ENCODE measurements at places on chromosomes 7 and 10.

DNA sequence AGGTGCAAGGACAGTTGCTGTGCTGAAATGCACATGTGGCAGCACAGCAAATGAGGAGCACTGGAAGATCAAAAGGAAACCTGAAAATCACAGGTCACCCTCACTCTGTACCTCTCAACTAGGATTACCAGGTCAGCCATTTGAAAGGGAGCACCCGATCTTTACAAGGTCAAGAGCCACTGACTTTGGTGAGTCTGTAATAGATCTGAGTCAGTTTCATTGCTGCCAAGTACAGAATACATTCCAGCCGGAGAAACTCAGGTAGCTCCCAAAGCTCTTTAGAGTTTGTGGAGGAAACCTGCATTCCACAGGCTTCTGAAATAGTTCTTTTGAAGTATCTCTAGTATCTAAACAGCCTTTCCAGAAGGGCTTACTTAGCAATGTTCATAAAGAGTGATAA is 217.5 kb downstream of the SNX13 start:
- no peak for DNase-seq

- DNase-seq = no peak
Observed at GRCh38 chr10:68597407-68597806, 37.3 kb downstream of the TET1 start.

- peak; percentile 48 for DNase-seq
Observed at GRCh38 chr10:14820010-14820774, 17.6 kb downstream of the CDNF start.

DNA sequence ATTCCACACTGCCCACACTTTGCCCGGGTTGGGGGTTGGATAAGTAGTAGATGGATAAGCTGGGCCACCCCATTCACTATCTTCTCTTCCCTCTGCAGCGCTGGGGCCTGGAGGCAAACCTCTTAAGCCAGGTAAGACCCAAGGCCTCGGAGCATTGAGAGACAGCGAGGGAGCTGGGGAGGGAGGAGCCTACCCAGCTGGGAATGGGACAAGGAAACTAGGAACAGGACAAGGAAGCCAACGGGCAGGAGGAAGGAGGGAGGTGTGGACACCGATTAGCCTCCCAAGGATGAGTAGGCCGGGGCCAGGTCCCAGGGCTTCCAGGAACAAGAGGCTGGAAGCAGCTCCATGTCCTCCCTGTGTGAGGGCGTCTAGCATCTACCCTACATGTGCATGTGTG is 9.6 kb downstream of the ELN start:
- no peak for DNase-seq

DNA sequence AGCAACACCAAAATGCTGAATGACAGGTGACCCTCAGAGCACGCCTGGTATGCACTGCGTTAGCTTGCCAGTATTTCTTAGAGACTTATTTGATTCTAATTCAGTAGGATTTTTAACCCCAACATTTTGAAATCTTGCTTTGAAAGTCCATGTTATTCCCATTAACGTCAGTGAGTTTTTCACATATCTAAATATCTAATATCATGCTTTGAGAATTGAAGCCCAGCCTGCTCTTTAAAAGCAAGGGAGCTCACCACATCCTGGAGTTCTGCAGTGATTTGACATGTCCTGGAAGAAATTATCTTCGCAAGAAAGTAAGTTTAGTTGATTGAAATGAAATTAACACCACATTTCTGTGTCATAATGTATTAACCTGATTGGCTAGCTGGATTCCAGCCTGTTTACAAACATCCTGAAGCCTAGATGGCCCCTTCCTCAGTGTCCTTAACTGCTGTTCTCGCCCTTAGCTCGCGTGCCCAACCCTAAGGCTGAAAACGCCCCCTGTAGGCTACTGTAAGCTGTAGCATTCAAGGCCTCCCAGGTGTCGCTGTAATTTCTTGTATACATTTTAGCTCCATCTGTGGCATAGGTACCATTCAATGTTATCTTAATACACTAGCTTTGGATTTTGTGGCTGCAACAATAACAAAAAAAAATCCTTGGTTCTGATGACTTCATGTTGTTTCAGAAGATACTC is 191.5 kb downstream of the MGMT start:
- DNase-seq = no peak

GRCh38 chr7:126856691-126857291 is 395.9 kb downstream of the GRM8 start:
- peak; percentile 35 for DNase-seq

GRCh38 chr10:66980246-66980815 is 54.5 kb downstream of the LRRTM3 start:
- no peak for DNase-seq

DNA sequence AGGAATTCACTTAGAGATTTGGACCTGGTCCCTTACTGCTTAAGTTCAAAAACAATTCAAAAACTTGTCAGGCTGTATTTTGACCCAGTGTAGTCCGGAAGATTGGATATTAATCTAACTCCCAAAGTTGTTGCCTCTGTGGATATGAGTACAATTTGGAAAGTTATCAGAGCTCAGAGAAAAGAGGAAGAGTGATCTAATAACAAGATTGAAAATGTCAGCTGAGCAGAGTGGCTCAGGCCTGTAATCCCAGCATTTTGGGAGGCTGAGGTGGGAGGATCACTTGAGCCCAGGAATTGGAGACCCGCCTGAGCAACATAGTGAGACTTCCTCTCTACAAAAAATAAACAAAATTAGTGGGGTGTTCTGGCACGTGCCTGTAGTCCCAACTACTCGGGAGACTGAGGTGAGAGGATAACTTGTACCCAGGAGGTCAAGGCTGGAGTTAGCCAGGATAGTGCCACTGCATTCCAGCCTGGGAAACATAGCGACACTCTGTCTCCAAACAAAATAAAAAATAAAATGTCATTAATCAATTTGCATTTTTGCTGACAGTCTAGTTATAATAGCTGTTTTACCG is 3.2 kb upstream of the ASCC1 start:
- DNase-seq = no peak

- DNase-seq = no peak
Observed at GRCh38 chr7:73967832-73968290, 60.1 kb upstream of the ELN start.

DNA sequence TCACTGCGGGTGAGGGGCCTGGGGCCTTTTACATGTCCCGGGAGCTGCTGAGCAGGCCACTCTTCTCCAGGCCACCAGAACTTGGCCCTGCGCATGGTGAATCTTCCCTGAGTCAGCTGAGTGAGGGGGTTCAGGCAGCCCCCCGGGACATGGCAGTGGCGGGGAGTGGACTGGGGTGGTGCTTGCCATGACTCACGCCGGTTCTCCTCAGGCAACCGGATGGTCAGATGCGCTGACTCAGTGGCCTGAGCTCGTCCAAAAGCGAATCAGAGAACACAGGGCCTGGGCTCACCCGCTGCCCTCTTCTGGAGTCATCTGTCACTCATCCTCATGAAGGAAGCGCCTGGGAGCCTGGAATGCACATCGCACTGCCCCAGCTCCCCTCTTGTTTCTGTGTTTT is 33.5 kb downstream of the HTRA1 start:
- peak; percentile 88 for DNase-seq

GRCh38 chr7:135509589-135509838 is 388 bp downstream of the CNOT4 start:
- DNase-seq = peak; percentile 65
